ENCODE measurements at places on chromosomes 3 and 15. TPM values are rescaled to one million over a fixed set of nuclear protein-coding genes. Genes with fewer than 3 reads are reported as not detected.

Gene SHC4
- 1.9 TPM for total RNA-seq

Gene SLC24A5
- total RNA-seq: not detected

Gene QRICH1
- 128 TPM for total RNA-seq

Gene NDUFB4
- 143 TPM for total RNA-seq

Gene TRMT10C
- total RNA-seq: 39.5 TPM

Gene TRPC1
- 3.8 TPM for total RNA-seq
